ENCODE measurements at places on chromosomes 7 and 10.

DNA sequence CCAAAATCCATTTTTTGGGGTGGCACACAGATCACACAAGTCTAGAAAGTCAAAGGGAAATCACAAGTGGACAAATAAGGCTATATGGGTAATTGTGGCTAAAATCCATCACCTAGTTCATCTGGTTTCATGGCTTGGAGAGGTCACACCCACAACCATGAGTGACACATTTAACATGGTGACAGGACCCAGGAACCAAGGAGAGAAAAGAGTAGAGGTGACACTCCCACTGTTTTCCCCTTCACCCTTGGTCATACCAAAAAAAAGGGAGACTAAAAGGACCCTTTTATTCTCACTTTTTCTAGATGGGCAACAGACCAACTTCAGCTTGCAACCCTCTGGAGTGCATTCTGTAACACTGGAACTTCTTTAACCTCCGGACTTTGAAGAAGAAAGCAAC lies 46.2 kb upstream of the ZNF107 start:
- no peak for DNase-seq

DNA sequence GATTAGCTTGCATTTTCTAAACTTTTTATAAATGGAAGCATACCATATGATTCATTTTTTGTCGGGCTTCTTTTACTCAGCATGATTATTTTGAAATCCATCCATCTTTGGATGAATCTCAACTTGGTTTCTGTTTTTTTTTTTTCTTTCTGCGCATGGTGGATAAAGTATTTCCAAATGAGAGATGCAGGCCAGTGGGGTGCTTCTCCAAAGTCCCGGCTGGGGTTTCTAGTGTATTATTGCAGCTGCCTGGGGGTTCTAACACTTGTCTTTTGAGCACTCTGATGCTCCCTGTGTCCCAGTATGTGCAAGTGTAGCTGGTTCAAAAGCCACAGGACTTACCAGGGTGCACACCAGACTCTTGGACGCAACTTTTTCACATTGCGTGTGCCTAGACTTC lies 70.9 kb upstream of the LOXL4 start:
- DNase-seq = no peak

DNA sequence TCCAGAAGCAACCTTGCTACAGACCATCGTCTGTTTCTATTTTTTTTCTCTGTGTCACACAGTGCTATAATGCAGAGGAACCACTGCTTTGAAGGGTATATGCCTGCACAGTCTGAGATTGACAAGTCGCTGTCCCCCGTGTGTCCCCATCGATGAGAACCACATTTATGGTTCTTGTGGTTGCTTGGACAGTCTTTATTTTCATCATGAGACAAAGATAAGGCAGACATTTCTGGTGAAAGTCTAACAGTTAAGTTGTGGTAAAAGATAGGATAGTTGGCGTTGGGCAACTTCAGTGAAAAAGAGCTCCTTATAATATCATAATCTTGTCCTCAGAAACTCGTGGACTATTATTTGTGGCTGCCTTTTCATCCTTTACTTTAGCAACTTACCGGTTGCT lies 6.3 kb upstream of the AKR1E2 start:
- no peak for DNase-seq

GRCh38 chr10:48205918-48206317 lies 68.6 kb downstream of the FRMPD2 start:
- no peak for DNase-seq

GRCh38 chr10:3949711-3950110 lies 164.7 kb upstream of the KLF6 start:
- DNase-seq = no peak

DNA sequence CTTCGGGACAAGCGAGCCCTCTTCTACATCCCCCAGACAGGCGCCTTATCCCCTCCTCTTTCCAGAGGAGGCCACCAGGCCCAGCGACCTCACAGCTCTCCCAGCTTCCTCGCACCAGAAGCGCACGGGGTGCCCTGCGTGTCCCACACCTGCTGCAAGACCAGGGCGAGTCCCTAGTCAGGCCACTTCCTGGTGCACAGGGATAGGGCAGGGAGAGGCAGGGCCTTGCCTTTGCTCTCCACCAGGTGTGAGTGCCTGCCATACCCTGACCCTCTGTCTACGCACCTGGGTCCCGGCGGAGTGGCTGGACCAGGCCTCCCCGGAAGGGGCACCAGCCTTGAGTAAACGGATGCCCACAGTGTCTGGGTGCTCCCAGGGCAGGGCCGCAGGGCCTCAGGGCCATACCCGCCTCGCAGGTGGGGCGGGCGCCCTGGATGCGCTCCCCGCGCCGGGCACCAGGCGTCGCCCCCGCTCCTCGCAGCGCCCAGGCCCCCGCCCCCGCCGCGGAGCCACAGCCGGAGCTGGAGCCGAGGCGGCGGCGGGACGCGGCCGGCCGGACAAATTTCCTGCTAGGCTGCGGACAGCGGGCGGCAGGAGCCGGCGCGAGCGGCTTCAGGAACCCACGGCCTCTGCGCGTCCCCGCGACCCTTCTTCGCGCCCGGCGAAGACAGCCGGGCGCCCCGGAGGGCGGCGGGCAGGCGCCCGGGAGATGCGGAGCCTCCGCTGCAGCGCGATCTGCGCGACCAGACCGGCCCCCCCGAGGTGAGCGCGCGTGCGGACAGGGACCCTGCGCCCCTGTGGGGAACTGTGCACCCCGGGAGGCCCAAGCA lies at the start of gene PTPRE:
Gene PTPRE (plus strand): TSS at position 556 of the 830 bp plus-strand sequence. CDS start 133,779 bp downstream, outside the sequence.
- peak; percentile 48 for DNase-seq

DNA sequence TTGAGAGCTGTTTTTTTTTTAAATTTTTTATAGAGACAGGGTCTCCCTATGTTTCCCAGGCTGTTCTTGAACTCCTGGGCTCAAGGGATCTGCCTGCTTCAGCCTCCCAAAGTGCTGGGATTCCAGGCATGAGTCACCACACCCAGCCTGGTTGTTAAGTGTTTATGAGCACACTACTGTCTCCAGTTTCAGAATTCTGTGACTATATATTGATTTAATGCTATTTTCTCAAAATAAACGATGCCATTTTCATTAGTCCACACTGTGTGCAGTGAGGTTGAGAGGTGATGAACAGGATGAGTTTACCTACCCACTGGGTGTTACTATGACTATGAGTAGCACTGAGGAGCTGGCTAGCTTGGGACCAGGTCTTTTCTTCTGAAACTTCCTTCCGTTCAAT lies 110.9 kb upstream of the FAM180A start:
- DNase-seq = no peak

- DNase-seq = no peak
Observed at GRCh38 chr7:66937940-66938339, 16.9 kb downstream of the TMEM248 start.

- peak; percentile 52 for DNase-seq
Observed at GRCh38 chr10:119207713-119208552, 562 bp downstream of the GRK5 start.

- no peak for DNase-seq
Observed at GRCh38 chr7:130397758-130398073, 17.4 kb downstream of the CPA1 start.

DNA sequence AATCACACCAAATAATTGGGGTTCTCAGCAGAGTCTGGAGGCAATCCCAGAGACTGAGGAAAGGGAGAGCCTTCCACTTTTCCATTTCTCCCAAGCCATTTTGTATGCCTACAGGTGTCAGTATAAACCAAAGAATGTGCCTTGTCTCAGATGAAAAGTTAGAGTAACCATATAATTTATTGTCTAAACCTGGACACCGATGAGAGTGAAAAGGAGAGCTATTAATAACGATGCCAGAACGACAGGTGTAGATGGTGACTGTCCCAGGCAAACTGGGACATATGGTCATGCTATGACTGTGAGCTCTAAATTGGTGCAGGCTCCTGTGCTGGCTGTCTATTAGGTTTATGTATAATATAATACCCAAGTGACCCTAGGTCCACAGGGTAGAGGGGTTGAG lies 219.6 kb downstream of the ARHGAP12 start:
- DNase-seq = no peak

DNA sequence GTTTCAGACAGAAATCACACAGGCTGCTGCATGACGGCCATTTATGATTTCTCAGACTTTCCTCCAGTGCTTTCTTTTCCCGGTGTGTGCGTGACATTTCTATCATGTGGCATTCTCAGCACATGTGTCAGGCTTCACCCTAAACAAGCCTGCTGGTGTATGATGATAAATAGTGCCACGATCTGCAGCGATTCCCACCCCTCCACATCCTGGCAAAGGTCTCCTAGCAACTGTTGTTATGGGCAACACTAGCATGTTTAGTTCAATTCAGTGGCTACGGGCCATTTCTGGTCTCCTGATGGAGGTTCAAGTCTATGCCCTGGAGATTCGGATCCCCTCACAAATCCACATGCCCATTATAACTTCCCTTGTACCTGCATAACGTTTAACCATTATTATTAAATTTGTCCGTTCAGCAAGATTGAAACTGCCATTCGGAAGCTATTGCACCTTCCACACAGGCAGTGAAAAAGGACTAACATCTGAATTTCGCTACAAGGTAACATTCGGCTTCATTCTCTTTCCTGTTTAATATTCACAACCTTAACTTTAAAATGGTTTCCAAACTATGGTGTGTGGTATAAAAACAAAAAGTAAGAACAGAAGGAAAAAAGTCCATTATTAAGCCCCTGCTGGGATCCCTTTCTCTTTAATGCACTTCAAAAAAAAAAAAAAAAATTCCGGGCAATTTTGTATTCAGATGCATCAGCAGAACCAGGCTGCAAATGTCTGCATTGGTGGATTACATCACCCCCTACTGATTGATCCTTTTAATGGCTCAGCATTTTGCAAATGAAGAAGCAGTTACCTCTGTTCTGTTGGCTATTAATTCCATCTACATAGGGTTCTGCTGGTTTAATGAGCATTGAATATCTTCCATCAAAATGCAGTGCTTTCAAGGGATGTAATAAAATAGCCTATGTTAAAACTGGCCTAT lies 90.2 kb downstream of the FRMD4A start:
- no peak for DNase-seq

DNA sequence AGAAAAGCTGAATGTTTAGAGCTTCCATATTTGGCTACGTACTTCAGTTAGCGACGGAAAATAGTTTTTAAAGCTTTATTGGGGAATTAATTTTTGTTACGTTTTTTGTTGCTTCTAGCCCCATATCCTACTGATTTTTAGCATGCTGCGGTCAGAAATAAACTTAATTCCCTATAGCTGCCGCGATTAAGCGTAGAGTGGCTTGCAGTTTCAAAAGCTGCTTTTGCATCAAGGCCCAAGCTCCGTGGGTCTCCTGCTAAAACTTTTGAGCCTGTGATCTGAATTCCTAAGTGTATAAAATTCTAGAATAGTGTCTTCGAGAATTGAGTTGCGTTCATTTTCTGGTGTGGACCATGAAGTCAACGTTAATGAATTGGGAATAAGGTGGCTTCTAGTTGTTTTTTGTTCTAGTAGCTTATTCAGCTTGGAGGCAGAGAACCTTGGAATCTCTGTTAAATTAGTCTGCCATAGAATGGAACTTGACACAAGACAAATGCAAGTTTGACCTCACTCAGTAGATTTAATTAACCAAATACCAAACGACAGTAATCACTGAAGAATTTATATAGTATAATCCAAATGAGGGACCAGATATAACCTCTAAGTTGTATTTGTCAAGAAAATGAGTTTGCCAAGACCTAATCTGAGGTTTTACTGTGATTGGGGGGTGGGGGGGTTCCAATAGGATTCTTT lies 977 bp downstream of the CALU start:
- DNase-seq = no peak

DNA sequence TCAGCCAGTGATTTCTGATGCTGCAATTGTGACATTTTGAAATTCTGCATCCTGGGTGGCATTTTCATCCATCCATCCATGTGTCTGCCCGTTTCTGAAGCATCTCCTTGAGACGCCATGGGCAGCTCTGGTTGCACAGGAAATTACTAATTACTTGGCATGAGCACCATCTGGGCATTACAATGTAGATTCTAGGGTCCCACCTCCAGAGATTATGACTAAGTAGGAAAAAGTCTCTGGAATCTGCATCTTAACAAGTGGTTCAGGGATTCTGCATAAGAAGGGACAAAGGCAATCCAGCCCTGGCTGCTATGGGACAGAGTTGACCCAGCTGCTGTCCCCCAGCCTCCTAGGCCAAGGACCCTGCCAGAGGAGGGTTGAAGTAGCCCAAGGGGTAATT lies 65.3 kb downstream of the CUZD1 start:
- DNase-seq = no peak

DNA sequence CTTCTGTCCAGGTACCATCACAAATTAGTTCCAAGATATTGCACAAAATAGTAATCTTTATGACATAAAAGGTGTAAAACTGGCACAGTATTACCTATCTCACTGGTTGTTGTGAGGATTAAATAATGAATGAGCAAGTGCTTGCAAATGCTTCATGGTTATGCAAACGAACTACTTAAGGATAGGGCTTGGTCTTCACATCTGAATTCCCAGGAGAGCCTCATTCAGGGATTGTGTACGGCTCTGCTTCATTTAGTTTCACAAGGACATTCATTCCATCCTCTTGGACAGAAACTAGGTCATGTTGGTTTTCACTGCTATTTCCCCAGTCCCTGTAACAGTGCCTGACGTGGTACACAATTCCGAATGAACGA lies 12.1 kb downstream of the ABCA13 start:
- no peak for DNase-seq

DNA sequence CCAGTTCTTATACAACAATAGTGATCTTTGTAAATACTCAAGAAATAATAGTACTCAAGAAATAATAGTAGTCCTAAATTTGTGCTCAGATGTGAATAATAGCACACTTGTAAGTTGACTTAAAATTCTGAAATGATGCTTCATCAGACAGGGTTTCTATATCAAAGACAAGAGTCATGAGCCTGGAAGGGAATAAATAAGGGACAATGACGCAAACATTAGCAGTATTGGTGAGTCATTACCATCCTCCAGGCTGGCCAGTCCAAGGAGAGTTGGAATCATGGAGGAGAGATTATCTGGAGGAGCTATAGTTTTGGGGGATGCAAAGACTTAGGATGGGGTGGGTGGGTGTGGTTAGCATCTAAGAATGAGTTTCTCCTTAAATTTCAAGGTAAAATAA lies 6.1 kb upstream of the SH3PXD2A start:
- no peak for DNase-seq

- DNase-seq = no peak
Observed at GRCh38 chr7:24406789-24407299, 122.9 kb downstream of the NPY start.

- no peak for DNase-seq
Observed at GRCh38 chr7:17781491-17782215, 158.6 kb downstream of the SNX13 start.

- DNase-seq = no peak
Observed at GRCh38 chr7:156473476-156474240, 166.9 kb upstream of the RNF32 start.

GRCh38 chr7:70372768-70373515 lies 759.0 kb upstream of the GALNT17 start:
- DNase-seq = no peak

Measured in activated T-helper 2 cell treated with anti-CD3 and anti-CD28 coated beads, Interferon-gamma antibody, Interleukin-2, Interleukin-4, amounts not matched to agents 10 μg/mL and 5 μg/mL and 100 μg/mL, durations not matched to agents 14 hours and 24 hours and 36 hours (primary cell).